ENCODE measurements at places on chromosomes 2 and 18. TPM values are rescaled to one million over a fixed set of nuclear protein-coding genes. Genes with fewer than 3 reads are reported as not detected.

The STK25 gene
- polyA plus RNA-seq = 190 TPM

- DNase-seq = no peak
Measured at GRCh38 chr2:57802243-57802642, 244.4 kb upstream of the VRK2 start.

DNA sequence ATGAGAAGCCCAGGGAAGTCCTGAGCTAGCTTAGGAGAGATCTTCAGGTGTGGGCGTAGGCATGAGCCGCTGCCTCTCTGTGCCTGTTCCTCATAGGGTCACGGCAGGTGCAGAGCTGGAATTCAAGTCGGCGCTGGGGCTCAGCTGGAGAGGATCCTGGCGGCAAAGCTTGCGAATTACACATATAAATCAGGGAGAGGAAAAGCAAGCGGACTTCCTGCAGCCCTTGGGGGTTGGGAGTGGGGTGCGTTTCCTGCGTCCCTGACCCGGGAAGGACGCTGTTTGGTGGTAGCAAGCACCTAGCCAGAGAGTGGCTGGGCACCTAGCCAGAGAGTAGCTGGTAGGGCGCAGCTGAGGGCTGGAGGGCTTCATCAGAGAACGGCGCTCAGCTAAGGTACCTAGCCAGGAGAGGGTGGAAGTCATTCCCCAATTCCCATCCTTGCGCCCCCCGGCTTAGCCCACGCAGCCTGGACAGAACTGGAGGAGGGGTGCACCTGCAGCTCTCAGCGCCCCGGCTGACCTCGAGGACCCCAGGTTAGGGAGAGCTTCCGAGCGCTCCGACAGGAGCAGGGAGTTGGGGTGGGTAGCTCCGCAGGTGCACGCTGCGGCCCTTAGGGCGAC, 459 bp upstream of the EFR3B start:
- DNase-seq = no peak

DNA sequence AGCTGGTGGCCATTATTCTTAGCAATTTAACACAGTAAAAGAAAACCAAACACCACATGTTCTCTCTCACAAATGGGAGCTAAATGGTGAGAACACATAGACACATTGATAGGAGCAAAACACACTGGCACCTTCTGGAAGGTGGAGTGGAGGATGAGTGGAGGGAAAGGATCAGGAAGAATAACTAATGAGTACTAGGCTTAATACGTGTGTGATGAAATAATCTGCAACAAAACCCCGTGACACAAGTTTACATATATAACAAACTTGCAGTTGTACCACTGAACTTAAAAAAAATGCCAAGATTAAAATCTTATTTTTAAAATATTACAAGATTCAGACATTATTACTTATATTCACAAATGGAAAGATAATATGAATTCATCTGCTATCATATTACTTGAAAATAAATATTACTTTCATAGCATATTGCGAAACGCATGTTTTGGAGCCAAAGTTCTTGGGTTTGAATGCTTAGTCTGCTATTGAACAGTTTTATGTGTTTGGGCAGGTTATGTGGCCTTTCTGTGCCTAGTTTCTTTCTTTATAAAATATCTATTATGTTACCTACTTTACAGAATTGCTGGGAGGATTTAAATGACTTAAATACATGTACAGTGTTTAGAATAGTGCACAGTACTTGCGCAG, 20.5 kb downstream of the ANKRD62 start:
- DNase-seq = no peak

DNA sequence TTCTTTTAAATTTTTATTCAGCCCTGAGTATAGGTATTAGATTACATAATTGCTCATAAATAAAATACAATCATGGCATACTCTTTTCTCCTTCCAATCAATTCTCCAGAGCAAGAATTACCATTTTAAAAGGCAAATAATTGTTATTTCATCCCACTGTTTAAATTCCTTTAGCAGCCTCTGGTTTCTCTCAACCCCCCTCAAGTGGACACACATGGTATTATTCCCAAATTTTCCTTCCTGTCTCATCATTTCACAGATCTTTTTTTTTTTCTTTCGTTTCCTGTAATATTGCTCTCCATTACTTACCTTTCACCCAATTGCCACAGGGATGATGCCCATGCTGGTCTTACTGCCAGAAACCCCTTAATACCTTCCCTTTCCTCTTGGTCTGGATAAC, 385.2 kb downstream of the RIT2 start:
- no peak for DNase-seq

The FOXI3 gene
- 0.20 TPM for polyA plus RNA-seq

GRCh38 chr2:220296174-220296573, 668.7 kb downstream of the SLC4A3 start:
- no peak for DNase-seq

The FAM228A gene
- 0.82 TPM for polyA plus RNA-seq

The TMEM163 gene
- 2.9 TPM for polyA plus RNA-seq

DNA sequence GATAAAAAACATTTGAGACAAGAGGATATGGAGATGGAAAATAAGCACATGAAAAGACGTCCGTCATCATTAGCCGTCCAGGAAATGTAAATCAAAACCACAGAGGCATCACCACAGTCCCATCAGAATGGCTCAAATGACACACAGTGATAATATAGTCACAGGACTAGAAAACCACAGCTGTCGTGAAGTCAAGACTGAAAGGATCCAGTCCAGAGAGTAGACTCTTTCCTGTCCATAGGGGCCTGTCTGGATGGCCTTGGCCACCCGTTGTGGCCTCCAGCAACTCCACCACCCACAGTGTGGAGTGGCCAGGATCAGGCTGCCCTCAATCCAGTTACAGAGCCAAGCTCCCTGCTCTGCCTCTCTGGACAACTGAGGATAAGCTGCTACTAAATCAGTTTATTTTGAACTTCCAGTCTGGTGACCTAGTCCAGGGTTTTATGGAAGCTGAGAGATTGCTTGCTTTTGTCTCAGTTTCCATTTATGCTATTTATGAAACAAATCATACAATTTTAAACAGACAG, 60.4 kb downstream of the RHOB start:
- no peak for DNase-seq

The IFT172 gene
- 53.3 TPM for polyA plus RNA-seq

GRCh38 chr18:59942601-59943000, 42.8 kb downstream of the PMAIP1 start:
- no peak for DNase-seq

GRCh38 chr2:235979753-235980435, 188.3 kb downstream of the GBX2 start:
- DNase-seq = no peak

The OSBPL1A gene
- 44.6 TPM for polyA plus RNA-seq

DNA sequence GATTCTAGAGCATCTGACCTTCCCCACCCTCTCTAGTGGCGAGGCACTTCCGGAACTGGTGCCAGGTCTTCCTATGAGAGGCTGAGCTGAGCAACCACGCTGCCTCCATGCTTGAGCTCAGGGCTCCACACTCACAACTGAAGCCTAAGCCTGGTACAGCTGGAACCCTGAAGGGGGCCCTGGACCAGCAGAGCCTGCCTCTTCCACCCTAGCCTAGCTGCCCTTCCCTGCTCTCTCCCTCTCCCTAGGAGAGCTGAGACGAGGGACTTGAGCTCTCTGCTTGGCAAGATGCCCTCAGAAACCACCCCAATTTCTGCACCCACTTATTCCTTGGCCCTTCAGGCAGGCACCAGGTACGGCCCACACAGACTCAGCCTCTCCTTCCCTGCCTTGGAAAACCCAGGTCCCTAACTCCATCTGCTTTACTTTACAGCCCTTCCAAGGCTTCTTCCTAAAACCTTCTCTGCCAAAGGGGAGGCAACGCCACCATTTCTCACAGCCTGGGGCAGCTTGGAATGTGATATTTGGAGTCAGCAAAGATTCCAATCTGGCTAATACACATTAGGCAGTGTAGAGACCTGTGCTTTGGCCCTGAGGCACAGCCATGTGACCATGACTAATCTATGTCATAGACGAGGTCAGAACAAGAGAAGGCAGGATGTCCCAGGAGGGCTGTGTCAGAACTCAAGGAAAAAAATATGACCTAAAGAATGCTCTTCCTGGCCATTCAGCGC, 18.8 kb downstream of the COX7A2L start:
- DNase-seq = no peak

The YWHAQ gene
- 463 TPM for polyA plus RNA-seq

- DNase-seq = no peak
Measured at GRCh38 chr2:216406826-216407225, 5.5 kb upstream of the SMARCAL1 start.

DNA sequence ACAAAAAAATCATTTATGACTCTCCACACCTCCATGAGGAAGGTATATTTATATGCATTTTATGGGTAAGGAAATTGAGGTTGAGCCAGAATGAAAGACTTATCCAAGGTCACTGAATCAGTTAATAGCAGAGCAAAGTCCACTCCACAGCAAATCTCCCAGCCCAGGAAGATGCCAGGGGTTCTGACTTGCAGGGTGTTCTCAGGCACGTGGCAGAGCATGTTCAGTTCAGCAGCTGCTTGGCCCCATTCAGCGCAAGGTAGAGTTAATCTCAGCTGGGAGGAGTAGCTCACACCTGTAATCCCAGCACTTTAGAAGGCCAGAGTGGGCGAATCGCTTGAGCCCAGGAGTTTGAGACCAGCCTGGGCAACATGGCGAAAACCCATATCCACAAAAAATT, 17.8 kb upstream of the DGKD start:
- DNase-seq = no peak

GRCh38 chr2:207467716-207468347, 61.9 kb upstream of the CREB1 start:
- DNase-seq = no peak

GRCh38 chr2:122077771-122078170, 322.3 kb downstream of the TSN start:
- DNase-seq = no peak

DNA sequence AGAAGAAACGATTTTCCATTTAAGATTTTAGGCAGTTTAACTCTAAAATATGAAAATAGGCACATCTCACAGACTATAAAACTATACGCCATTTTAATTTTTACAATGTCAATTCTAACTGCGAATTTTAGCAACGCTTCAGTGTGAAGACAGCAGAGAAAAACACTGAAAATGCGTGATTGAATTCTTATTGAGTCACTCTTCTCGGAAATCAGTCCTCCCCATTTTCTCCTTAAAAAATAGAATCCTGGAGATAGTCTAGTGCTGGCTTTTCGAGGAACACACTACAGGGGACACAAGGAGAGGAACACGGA, 373 bp upstream of the TAF4B start:
- no peak for DNase-seq

- no peak for DNase-seq
Measured at GRCh38 chr2:222538535-222538934, 114.2 kb downstream of the SGPP2 start.

DNA sequence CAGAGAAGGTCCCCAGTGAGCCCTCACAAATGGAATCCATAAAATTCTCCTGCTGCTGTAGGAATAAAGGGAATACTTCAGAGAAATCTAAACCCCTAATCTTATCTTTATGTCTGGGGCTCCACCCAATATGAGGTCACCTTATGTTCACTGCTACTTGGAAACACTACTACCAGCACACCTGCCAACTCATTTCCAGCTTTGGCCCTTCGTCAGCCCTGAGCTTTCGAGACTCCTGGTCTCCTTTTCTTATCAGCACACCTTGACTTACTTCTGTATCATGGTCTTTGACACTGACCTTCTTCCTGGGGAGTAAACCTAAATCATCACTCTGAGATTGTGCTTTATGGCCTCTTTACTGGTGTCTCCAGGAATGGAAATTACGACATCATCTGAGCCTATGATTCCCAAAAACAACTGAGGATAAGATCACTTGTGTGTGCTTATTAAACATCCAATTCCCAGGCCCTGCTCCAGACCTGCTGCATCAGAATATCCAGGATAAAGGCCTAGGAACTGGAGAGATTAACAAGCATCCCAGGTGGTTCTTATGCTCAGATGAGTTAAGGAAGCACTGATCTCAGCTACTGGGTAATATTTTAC, 22.2 kb upstream of the ASNSD1 start:
- DNase-seq = no peak

DNA sequence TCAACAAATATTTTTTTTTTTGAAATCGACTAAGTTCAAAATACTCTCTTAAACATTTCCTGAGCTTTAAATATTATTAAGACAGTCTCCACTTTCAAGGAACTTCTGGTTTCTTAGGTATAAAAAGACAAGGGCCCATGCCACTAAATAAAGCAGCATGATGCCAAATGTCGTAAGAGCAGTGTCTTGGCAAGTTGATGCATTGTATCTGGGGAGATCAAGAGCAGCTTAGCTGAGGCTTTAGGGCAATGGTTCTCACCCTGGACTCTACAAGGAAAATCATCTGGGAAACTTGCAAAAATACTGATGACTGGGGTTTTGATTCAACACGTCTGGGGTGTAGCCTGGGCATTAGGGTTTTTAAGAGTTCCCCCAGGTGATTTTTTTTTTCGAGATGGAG, 41.3 kb downstream of the COL4A3 start:
- DNase-seq = no peak

DNA sequence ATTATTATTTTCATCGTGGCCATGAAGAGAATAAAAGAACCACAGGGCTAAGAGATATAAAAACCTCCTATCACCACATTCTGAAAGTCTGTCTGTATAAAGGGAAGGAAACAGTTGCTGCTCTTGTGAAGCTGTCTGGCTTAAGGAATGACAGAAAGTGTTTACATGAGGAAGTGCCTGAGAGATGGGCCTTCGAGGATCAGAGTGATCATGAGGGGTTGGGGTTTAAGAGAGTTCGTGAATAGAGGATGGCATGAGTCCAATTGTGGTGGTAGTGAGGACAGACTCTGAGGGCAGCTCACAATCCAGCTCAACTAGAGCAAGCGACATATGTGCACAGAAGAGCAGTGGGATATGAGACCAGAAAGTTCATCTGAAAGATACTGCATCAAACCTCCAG, 65.8 kb upstream of the PIEZO2 start:
- no peak for DNase-seq

GRCh38 chr2:234091883-234092282, 41.4 kb downstream of the SPP2 start:
- DNase-seq = no peak

GRCh38 chr2:235954888-235955480, 213.2 kb downstream of the GBX2 start:
- no peak for DNase-seq

The LYPD6 gene
- 18.7 TPM for polyA plus RNA-seq

DNA sequence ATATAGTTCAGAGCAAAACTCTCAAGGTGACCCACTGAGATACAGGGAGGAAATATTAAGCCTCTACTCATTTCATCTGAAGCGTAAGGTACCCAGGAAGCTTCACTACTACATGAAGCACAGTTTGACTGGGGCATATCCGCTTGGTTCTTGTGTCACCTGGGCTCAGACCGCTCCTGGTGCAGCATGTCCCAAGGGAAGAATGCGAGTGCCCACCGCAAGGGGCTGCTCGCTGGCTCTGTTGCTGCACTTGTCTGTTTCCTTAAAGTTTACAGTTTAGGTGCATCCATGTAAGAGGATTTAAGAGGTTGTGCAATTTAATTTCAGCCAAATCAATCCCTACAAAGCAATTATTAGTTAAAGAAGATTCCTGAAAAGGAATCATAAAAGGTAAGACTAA, 507.8 kb downstream of the FBXO15 start:
- DNase-seq = no peak

DNA sequence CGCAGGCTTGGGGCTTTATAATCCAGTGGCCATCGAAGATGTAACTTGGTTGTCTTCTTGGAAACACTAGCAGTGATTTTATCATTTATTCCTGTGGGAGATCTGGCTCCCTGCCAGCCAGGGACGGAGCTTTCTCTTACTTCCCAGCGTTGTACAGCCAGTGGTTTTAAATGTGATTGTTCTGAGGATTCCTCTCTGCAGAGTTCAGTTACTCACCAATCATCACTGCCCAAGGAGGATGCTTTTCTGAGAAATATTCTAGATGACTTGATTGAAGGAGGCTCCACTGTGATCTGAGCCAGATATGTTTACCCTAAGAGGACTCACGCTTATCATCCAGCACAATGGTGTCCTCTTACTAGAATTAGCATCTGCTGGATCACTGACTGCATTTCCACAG, 744.3 kb downstream of the RNF144A start:
- DNase-seq = no peak

Measured in left renal pelvis (tissue), 4 donors.